Astrocyte (in vitro differentiated cells and primary cell): ENCODE measurements at places on chromosomes 6 and 20. TPM values are rescaled to one million over a fixed set of nuclear protein-coding genes. Genes with fewer than 3 reads are reported as not detected.

PNPLA1 gene
- total RNA-seq = not detected in 2 replicates

PDE7B gene
- total RNA-seq = 0.19 and 0.27 TPM in 2 replicates

PCK1 gene
- total RNA-seq = not detected in 2 replicates

SYNGAP1 gene
- 34.5 and 36.1 TPM in 2 replicates for total RNA-seq

KCNQ5 gene
- 0.43 and 2.0 TPM in 2 replicates for total RNA-seq

HSPA12B gene
- total RNA-seq = not detected in 2 replicates

- no peak for DNase-seq
Measured at GRCh38 chr20:55936209-55936595, 69.1 kb downstream of the CBLN4 start.

DNA sequence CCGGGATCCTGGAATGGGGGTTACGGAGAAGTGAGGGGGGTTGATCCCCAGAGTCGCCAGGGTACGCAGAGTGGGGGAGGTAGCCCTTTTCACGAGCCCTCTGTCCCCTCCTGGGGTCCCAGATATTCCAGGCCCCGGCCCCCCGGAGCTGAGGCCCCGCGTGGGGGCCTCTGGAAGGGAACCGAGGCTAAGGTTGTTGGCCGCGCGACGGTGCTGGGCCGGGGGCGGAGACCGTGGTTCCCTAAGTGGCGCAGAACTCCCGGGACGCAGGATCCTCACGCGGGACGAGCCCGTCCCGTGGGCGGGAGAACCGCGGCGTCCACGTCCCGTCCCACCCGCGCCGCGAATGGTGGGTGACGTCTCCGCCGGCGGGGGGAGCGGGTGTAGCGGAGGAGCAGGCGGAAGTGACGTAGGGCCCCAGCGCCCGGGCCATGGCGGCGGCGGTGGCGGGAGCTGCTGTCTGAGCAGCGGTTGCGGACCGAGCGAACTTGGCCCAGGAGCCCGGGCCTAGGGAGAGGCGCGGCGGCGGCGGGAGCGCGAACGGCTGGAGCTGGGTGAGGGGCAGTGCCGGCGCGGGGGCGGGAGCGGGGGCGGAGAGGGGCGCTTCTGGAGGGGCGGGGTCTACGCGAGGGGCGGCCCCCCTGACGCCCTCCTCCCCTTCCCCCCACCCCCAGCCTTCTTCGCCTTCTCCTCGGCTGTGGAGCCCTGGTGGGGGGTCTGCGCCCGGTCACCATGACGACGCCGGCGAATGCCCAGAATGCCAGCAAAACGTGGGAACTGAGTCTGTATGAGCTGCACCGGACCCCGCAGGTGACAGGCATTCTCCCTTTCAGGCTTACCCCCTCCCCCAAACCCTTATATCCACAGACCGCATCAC lies at the start of gene RING1:
RING1 (plus strand) TSS at position 410 of the 877 bp plus-strand sequence; CDS start at position 733, 323 bp downstream.
- peak; percentile 44 for DNase-seq

GRCh38 chr20:11467436-11467835 lies 450.3 kb upstream of the BTBD3 start:
- peak; percentile 24 for DNase-seq

- peak; percentile 85 for DNase-seq
Measured at GRCh38 chr6:148999929-149000468, 253.2 kb downstream of the UST start.

DNA sequence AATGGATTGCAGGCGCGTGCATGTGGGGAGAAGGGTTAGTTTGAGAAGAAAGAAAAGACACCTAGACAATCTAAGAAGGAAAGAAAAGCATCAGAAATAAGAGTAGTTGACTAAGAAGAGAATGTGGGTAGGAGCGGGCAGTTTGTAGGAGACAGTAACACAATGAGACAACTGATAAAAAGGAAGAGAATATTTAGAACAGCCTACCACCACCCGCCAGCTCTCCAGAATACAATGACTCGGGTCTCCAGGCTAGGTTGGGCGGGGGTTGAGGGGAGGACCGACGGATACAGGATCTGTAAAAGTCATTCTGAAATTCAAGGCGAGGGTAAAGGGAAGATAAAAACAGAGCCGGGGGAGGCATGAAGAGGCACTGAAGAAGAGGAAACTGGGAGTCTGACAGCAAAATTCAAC lies 712 bp downstream of the ABHD16A start:
- DNase-seq = peak; percentile 4

GRCh38 chr20:35104685-35105295 lies 12.2 kb upstream of the TRPC4AP start:
- no peak for DNase-seq

DNA sequence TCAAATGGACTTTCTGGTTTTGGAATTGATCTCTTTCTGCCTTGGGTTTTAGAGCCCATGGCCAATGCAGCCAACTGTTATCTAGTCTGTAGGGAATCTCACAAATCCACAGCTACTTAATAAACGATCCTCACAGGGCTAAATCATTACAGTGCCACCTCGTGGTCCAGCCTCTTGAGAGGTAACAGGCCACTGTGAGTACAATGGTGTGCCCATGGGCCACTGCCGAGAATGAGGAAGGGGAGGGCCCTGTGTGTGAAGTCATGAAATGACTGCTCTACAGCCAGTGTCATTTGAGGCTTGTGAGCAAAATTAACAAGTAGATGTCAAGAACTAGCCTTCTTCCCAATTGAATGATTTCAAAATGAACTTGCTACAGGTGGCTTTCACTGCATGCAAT lies 54.3 kb upstream of the GMPR start:
- no peak for DNase-seq

DNA sequence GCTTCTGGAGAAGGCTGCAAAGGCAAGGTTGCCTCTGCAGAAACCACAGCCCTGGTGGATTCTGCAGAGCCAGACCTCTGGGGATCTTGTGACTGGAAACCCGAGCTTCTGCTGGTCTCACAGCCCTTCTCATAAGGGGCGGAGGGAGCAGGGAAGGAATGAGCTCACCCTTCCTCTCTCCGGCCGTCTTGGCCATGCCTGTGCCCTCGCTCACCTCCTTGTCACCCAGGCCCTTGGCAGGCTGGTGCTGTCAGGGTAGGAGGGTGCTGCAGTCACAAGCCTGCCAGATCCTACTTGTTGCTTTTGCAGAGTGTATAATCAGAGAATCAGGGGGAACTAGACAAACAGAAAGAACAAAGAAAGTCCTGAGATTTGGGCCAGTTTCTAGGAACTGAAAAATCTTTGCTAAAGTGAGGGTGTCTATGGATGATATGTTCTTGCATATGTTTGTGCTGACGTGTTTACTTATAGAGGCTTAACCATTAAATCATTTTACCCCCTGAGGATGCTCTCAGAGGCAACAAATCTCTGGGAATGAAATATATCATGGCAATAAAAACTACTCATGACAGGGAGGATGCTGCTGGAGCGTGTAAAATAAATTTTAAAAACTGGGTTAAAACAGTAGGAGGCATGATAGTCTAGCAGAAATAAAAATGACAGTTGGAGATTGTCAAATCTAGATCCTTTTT lies 244.9 kb upstream of the SOX4 start:
- peak; percentile 74 for DNase-seq

DNA sequence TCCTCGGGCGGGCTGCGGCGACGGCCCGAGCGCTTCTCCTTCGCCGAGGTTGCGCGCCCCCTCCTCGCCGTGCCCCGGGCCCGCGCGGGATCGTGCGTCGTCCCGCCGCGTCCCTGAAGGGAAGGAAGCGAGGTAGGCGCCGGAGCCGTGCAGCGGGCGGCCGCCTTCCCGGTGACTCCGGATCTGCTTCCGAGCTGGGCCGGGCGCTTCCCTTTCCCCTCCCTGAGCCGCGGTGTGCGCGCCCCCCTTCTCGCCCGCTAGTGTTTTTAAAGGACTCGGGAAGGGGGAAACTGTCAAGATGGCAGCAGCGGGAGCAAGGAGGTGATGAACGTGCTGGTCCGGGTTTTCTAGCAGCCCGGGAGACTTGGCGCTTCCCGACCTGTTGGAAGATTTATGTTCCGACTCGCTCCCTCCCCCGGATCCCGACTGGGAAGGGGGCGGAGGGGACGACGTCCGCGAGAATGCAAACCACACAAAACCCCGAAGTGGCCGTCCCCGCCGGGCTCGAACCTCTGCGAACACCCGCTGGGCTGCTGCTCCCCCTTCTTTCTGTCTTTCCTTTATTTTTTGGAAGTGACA lies 744 bp upstream of the FOXO3 start:
- peak; percentile 78 for DNase-seq

GRCh38 chr6:167652042-167652700 lies 174.5 kb upstream of the AFDN start:
- no peak for DNase-seq

DNA sequence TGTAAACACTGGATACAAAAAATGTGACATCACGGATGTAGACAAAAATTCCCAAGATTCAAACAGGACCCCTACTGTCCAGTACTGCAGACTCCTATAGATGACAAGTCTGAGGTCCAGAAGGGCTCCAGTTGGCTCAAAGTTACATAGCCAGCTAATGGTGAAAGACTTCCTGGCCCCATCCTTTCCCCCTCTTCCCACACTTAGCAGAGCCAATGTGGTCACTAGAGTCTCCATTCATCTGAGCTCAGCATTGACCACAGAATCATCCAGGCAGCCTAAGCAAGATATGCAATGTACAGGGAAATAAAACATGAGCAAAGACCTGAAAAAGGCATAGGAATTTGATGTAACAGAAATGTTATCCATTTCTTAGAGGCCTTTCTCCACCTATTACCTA lies 180.5 kb downstream of the ADAT2 start:
- peak; percentile 85 for DNase-seq

DNA sequence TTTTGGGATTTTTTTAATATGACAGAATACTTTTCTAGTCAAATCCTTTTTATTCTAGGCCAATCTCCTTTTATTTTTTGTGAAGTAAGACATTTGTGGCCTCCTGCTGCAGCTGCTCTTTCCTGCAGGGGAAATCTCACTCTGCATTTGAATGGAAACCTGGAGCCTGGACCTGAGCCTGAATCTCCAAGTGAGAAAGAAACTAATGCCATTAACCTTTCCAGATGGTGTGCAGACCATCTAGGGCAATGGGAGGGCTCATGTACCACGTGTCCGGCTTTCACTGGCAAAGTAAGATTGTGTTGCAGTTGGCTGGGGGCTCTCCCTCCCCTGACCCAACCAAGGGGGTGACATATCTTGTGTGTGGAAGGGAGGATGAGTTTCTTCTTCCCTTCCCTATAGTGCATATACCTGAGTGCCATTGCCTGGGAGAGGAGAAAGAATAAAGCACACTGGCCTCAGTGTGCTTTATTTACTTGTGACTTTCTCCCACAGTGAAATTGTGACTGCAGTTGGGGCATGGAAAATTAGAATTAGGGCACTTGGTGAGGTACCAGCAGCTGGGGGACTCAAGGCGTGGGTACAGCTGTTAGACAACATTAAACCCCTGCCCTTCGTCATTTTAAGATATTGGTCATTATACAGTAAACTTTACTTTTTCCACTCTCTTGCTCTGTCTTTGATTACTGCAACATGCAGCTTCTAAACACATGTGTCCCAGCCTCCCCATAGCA lies 159.8 kb upstream of the RIN2 start:
- DNase-seq = no peak

DNA sequence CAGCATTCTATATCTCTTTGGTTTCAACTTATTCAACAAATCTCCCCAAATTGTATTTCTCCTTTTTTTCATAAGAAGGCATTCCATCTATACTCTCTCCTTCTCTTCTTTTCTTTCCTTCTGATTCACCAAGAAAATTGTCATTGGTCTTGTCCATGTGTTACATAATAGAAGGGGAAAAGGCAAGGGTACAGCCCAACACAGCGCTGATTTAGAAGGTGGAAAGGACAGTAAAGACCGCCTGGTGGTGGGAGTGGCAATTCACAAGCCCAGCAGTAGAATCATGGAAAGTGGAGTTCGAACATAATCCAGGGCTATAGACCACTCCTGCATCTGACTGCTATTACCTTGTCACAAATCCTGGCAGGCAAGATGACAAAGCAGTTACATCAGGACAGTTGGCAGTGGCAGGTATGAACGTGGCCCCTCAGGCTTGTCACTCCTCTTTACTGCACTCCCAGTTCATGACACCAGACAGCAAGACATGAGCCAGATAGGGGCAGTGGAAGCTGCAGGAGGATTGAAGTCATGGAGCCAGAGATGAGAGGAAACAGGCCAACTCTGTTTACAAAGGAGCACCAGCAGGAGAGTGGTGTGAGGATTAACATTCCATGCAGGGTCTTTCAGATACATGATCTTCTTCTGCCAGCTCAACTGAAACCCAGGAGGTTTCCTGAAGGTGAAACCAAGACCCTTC lies 2.1 kb upstream of the TNFAIP3 start:
- DNase-seq = no peak

DNA sequence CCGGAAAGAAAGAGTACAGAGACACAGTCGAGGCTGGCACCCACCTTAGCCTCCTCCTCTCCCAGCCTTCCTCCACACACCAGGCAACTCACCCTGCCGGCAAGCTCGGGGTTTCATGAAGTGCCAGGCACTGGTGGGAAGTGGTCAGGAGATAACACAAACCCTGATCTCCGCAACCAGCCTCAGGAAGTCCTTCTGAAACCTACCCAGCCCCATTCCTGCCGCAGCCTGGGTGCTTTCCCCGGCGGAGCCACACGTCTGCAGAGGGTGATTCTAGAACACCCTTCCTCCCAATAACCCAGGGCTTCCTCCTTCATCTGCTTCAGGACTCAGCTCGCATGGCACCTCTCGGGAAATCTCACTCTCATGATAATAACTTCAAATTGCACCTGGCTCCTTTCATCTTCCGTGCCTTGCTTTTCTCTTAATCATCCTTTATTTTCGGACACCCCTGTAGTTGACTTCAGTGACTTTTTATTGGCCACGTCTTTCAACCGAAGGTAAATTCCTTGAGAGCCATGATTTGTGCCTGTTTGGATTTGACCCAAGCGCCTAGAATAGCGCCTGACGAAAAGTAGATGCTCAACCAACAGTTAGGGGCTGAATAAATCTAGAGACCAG lies 8.7 kb upstream of the HLA-E start:
- no peak for DNase-seq

GRCh38 chr6:169766232-169766631 lies 14.8 kb downstream of the ERMARD start:
- DNase-seq = no peak

DNA sequence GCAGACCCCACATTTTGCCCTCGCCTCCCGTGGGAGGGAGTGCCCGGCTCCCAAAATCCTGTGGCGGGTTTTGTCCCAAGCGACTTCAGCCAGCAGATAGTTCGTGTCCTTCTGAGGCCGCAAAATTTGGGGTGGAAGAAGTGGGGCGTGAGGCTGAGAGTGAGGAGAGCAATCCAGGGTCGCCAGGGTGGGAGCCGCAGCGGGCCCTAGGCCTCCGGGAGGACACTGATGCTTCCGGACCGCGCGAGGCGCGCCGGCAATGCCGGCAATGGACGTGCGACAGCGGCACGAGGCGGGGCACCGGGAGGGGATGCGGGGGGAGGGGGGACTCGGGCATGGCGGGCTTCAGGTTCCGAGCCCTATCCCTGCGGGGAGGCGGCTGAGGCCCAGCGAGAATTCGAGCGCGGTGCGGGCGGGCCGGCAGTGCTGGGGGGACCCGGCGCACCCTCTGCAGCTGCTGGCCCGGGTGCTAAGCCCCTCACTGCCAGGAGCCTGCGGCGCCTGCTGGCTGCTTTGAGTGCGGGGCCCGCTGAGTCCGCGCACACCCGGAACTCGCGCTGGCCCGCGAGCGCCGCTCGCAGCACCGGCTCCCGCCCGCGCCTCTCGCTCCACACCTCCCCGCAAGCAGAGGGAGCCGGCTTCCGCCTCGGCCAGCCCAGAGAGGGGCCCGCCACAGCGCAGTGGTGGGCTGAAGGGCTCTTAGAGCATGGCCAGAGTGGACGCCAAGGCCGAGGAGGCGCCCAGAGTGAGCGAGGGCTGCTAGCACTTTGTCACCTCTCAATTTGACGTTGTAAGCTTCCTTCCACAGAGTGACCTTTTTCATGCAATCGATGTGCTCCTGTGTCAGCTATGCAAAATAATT lies 143.8 kb downstream of the LPA start:
- peak; percentile 34 for DNase-seq
